CD4-positive, alpha-beta T cell (primary cell): ENCODE measurements at places on chromosomes 2 and 18.

DNA sequence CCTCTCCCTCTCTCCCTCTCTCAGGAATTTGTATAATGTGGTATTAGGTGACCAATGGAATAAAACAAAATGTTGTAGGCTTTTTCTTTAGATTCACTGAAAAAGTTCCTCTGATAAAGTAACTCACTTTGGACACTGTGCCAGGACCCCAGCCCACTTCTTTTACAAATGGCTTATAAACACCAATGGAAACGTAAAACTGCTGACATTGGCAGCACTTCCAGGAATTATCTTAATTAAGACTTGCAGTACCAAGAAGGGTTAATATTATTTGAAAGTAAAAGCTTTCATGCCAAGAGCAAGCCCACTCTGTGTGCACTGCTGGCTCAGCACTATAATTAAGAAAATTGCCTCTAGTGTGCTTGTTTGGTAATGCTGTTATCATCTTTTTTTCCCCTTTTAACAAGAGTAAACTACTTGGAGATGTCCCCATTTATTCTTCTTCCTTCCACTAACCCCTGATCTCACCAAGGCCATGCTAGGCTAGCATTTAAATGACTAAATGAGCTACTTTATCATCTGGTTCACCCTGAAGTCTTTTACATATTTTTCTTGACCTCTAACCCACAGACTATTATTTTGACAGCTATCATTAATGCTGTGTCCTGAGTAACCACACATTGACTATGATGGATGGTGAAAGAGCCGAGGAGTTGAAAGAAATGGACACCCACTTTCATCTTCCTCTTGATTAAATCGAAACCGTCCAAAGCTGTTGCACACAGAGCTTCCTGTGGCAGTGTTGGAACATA is 232.2 kb upstream of the ETAA1 start:
- DNase-seq, result no peak

DNA sequence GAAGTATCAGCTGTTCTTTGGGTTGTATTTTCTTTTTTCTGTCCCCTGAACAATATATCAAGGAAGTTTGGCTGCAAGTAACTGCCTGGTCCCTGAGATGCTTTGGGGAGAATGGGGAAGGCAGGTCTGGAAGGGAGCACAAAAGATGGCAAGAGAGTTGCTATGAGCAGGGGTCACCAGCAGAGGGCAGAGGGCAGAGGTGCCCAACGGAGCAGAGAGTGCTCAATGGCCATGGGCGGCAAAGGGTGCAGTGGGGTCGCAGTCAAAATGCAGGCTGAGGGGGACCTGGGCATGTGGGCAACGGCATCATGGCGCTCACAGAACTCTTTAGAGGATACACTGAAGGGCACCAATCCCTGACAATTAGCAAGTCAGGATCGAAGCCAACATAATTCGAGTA is 107.7 kb upstream of the ATP8B1 start:
- no peak for DNase-seq

DNA sequence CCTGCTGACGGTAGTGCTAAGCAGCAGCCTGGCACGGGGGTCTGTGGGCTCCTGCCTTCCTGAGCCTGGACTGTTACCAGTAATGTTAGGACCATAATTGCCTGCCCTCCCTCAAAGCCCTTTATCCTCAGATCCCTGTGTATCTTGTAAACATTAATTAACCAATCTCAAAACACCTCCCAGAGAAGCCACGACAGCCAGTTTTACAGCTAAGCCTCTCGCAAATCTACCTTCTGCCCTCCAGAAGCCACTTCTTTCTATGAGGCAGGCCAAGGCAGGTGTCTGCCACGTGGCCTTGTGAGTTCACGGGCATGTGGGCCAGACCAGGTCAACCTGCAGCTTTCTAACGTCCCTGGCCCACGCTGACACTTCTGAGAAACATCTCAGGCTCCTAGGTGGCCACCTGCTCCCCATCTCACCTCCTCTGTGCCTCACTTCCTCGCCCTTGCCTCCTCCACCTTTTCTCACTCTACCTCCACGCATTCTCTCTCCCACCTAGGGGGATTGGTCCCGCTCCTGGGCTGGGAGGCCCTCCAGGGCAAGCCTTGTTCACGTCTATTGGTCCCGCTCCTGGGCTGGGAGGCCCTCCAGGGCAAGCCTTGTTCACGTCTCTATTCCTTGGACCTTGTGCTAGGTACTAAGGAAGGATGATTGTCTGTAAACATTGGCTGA is 64.3 kb downstream of the EDAR start:
- DNase-seq, result peak; percentile 30

- DNase-seq, result no peak
These were observed 31.3 kb upstream of the TANK start for GRCh38 chr2:161128885-161129284.

GRCh38 chr2:10635430-10635829 is 54.3 kb downstream of the NOL10 start:
- DNase-seq, result no peak

- DNase-seq, result no peak
These were observed 1473.2 kb downstream of the LRP1B start for GRCh38 chr2:140657657-140658056.

DNA sequence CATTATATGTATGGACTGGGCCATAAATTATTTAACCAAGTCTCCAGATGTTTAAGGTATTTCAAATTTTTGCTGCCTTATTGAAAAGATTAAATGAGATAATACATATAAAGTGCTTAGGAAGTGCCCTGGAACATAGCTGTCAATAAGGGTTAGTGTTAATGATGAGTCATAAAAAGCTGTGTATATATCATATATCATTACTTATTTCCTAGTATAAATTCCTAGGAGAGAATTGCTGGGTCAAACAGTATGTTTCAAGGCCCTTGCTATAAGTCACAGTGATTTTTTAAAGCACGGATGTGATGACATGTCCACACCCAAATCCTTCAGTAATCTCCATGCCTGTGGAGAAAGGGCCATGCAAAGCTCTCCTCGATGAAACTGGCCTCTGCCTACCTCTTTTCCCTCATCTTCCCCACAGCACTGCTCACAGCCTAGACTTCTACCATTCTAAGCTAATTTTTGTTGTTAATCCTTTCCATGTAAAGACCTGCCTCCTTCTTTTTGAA is 8.5 kb downstream of the ZNF2 start:
- no peak for DNase-seq

DNA sequence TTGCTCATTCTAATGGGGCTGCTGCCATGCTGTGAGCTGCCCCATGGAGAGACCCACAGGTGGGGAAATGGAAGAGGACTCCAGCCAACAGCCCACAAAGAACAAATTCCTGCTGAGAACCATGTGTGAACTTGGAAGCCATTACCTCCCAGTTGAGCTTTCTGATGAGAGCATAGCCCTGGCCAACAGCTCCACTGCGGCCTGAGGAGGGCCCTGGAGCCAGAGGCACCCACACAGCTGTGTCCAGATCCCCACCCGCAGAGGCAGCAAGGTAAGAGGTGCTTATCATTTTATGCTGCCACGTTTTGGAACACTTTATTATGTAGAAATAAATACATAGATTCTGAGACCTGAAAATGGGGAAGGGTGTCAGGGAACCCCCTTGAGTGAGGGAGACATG is 44.2 kb upstream of the OTOS start:
- no peak for DNase-seq

GRCh38 chr2:29196792-29197788 is 81.9 kb downstream of the CLIP4 start:
- peak; percentile 72 for DNase-seq

GRCh38 chr2:11305958-11306357 is 38.5 kb downstream of the ROCK2 start:
- DNase-seq, result no peak

- DNase-seq, result no peak
These were observed 66.1 kb upstream of the ID2 start for GRCh38 chr2:8615576-8616281.

DNA sequence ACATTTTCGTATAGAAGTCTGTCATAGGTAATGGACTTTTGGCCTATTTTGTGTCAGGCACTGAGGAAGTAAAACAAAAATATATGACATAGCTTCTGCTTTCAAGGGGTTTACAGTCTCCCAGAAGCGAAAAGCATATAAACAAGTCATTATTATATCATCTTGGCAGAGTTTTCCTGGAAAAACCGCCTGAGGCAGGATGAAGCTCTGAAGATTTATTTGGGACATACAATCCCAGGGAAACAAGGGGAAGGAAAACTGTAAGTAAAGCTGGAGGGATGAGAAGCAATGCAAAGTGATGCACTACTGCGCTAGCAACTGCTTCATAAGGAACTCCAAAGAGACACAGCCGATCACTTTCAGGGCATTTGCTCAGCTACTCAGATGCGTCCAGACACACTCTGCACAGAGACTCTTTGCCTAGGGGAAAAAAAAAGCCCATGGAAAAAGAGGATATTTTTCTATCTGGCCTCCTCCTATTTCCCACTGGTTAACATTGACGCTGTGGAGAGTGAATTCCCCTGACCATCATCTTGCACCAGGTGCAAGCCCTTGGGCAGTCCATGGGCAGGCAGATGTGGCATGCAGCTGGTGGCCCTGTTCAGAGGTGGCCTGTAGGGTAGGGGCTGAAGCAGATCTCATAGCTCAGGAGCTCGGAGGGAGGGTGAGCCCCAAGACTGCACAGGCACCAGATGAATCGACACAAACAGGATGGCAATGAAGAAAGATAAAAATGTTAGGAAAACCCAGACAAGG is 158.1 kb downstream of the METTL4 start:
- DNase-seq, result no peak

GRCh38 chr18:40577239-40577980 is 1377.6 kb upstream of the PIK3C3 start:
- DNase-seq, result no peak

GRCh38 chr2:210798180-210798579 is 241.8 kb downstream of the CPS1 start:
- no peak for DNase-seq

DNA sequence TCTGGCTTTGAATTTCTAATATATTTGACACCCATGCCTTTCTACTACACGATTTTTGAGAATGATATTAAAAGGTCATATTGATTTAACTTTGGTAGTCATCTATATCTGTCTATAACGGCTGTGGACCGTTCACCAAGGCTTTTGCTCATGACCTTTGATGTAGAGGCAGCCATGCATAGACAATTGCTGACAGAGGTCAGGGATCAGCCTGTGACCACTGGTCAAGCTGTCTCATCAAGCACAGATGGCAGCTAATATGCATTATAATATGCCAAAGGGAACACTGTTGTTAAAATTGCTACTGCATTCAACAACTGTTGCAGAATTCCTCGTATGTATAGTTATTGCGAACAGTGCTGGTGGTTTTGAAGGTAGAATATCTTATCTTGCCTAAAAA is 323.9 kb upstream of the DSEL start:
- DNase-seq, result no peak

DNA sequence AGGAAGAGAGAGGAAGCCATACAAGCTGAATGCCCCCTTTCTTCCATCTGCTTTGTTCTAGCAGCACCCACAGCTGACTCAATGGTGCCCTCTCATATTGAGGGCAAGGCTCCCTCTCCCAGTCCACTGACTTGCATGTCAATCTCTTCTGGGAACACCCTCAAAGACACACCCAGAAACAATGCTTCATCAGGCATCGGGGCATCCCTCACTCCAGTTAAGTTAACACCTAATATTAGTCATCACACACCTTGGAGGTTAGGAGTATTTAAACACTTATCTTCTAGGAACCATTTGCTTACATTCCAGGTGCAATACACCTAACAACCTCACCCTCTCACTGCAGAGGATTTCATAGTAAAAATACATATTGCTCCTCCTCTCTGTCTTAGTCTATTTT is 993.5 kb upstream of the DDX18 start:
- DNase-seq, result no peak

GRCh38 chr2:98777076-98777475 is 46.1 kb upstream of the MGAT4A start:
- no peak for DNase-seq

- no peak for DNase-seq
These were observed 5.3 kb downstream of the MAP4K3 start for GRCh38 chr2:39431592-39432316.

GRCh38 chr2:15908371-15908770 is 32.0 kb upstream of the MYCN start:
- no peak for DNase-seq

DNA sequence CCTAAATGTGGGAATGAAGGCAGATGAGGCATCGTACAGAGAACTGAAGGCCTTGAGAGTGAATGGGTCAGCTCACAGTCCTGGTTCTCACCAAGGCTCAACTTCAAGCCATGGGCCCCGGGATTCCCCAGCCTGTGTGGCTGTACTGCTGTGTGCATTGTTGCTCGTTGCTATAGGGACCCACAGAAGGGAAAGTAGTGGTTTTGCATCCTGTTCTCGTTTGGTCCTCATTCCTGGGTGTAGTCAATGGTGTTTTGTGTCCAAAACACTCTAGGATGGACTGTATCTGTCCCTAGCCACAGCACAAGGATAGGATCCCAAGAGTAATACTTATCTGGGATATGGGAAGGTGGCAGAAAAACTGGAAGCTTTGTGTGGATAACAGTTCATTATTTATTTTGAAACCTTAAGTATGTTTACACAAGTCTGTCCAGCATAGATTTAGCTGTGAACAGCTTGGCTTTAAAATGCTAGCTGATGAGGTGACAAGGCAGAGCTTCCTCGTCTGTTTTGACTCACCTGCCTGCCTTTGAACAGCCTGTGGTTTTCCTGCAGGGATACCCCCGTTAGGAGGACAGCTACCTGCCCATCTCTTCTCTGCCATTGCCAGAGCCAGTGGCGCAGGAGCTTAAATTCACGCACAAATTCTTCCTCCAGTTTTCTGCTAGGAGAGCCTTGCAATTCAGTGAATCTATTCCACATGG is 85.0 kb downstream of the WDSUB1 start:
- DNase-seq, result peak; percentile 23

DNA sequence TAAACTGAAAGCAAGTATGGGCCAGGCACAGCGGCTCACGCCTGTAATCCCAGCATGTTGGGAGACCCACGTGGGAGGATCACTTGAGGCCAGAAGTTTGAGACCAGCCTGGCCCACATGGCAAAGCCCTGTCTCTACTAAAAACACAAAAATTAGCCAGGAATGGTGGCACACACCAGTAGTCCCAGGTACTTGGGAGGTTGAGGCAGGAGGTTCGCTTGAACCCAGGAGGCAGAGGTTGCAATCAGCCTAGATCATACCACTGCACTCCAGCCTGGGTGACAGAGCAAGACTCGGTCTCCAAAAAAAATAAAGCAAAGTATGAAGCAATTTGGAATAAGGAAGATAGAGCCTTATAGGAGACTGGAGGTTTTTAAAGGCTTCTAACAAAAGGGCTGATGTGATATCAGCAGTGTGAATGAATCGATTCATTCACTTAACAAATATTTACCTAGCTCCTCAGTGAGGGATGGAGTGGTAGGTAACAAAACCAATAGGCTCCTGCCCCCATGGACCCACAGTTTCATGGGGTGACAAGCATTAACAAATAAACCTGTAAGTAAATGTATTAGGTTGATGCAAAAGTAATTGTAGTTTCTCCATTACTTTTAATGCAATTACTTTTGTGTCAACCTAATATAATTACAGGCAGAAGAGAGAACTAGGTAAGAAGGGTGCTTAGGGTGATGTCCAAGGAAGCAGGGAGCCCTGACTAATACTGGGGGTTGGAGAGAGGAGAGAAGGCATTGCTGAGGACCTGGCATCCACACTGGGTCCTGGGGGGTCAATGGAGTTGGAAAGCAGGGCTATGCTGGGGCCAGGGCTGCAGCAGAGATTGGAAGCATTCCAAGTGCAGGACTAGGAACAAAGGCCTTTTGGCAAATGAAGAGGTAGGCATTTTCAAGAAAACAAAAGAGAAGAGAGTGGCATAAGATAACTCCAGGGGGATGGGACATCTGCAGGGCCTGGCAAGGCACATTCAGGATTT is 195.4 kb upstream of the ARL4C start:
- no peak for DNase-seq
